Stimulated activated CD8-positive, alpha-beta memory T cell treated with anti-CD3 and anti-CD28 coated beads, Interleukin-4, amount 100 ng/mL, for 1 hour (primary cell): ENCODE measurements at places on chromosomes 7 and 10.

DNA sequence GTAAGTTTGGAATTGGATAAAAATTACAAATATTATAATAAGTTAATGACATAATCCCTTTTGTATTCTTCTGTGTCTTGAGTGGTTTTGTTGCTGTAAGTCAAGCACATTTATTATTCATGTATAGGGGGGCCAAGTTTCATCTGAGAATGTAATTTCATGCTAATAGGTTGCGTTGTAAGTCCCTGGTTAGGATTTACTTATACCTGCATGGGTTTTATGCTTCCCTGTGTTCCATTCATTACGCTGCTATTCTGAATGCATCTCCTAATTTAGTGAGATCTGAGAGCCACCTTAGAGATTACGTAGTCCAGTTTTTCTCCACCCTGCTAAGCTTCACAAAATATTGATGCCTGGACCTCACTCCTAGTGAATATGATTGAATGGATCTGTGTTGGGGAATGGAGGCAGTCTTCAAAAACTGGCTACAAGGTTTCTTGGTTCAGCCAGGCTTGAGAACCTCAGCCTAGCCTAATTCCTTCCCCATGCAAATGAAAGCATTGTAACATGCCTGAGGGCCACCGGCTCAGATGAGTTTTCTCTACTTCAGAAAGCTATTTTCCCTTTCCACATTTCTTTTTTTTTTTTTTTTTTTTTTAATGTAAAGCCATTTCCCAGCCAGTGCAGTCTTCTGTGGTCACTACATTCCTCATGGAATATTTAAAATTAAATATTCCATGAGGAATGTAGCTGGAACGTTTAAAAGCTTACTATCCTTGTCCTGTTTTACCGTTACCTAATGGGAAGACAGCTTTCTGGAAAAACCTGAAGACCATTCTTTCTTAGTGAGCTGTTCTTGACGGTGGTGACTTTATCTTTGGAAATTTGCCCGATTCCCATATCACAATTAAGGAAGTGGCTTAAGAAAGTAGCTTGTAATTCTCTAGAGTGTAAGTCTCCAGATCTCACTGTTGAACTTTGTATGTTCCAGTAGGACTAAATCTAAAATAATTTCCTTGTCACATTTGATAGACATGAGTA lies 16.0 kb downstream of the PAPSS2 start:
- DNase-seq = no peak

GRCh38 chr10:59320355-59320754 lies 42.0 kb downstream of the FAM13C start:
- no peak for DNase-seq

DNA sequence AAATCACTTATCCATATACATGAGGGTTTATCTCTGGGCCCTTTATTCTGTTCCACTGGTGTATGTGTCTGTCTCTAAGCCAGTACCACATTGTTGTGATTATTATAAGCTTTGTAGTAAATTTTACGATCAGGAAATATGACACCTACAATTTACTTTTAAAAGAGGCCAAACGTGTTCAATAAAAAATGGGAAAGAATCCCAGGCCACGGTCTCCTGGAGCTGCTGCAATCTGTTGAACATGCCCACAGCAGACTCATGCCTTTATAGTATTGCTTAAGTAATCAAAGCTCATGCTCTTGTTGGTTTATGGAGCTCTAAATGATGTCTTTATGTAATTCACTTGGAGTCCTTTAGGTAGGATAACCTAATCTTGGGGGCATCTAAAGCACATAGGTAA lies 273.0 kb downstream of the ZMYND11 start:
- no peak for DNase-seq

- DNase-seq = no peak
Measured at GRCh38 chr10:114550756-114551635, 107.1 kb downstream of the ABLIM1 start.

- no peak for DNase-seq
Measured at GRCh38 chr7:149845257-149845980, 7.2 kb downstream of the ZNF862 start.

DNA sequence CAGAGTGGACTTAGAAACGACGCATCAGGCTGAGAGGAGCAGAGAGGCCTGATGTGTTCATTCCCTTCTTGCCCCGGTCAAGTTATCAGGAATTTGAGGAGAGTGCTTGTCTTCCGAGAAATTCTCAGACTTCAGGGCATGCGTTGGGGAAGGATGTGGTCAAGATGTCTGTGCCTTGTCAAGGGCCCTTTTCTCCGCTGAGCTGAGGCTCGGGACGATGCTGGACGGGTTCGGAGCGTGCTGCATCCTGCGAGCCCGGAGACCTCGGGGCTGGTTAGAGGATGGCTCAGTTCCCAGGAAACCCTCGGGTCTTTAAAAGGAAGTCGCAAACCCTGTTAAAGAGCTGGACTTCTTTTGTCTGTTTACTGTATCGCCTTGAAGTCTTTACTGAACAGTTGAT lies 325.4 kb downstream of the ADARB2 start:
- DNase-seq = no peak

GRCh38 chr10:89591796-89592271 lies 53.2 kb downstream of the PANK1 start:
- no peak for DNase-seq

GRCh38 chr10:117546581-117547015 lies 4.1 kb downstream of the EMX2 start:
- DNase-seq = no peak

DNA sequence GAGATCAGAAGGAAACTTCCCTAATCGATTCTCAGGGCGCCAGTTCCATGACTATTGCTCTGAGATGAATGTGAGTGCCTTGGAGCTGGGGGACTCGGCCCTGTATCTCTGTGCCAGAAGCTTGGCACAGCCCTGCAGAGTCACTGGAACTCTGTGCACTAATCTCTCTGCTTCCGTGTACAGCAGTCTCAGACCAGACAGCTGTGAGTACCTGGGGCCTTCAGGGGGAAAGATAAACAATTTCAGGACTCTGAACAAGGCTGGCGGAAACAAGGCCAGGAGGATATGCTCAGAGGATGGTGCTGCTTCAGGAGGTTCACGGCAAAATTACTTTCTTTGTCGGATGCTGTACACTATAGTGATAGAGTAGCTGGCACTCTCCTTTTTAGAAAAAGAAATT lies 131.7 kb upstream of the PRSS58 start:
- no peak for DNase-seq
